ENCODE measurements at places on chromosomes 16 and 17.

DNA sequence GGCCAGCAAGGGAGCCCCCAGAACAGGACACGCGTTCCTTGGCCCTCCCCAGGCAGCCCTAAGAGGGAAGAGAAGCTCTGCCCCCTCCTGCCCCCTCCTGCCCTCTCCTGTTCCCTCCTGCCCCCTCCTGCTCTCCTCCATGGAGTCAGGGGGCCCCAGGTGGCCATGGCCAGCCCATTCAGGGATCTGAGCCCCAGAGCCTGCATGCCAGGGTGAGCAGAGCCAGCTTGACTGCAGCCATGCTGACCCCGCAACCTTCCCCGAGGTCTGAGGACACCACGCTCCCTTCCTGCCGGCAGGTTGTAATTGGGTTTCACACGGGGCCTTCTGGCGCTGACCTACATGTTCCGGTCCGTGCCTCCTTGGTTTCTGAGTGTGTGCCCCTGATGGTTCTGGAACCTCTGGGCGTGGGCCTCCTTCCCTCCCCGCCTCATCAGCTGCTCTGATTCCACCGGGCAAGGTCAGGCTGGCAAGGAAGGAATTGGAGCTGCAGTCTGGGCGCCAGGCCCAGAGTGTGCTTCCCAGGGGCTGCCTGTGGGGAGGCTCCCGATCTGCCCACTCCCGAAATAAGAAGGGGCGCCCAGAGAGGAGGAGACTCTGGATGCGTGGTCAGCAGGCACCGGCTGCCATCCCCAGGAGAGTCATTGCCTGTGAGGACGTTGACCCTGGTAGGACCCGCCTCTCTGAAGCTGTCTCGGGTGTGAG, 23.7 kb upstream of the NPTX1 start:
- DNase-seq = no peak

DNA sequence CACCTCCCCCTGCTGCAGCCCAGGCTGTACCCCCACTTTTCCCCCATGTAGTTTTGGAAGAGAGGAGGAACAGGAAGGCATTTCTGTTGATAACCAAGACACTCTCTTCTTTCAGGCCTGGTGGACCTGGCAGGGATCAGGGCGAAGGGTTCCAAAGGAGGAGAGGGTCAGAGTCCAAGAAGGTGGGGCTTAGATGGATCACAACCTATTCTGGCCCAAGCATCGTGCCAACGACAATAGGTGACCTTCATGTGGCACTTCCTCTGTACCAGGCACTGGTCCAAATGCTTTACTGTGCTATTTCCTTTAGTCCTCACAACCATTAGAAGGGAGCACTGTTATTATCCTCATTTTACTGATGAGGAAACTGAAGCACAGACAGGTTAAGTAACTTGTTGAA, 84.3 kb downstream of the TMEM132E start:
- DNase-seq = no peak

DNA sequence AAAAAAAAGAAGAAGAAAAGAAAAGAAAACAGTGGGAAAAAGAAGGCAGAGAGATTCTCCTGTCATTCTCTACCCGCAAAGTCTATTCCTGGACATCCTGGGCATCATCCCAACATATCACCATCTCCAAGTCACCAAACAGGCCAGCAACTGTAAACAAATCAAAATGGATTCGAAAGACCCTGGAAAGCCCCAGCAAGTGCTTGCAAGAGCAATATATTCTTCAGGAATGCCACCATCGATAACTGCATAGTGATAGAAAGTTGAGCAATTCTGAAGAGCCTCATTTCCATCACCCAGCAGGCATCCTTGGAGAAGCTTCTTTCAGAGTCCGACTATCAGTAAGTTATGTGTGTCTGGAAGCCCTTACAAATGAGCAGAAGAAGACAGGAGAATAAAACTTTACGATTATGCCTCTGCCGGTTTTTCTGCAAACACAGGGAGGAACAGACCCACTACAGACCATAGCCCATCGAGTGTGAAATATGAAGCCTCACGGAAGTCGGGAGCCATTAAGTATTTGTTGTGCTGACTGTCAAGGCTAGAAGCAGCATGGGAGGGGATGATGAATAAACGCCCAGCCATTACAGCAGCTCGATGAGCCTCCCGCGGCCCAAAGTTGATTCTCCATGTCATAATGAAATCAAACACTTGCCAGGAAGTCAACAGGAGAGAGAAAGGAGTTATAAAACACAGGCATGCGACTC, 64.5 kb upstream of the SEC14L1 start:
- DNase-seq = no peak

GRCh38 chr17:42361781-42362186, 26.5 kb downstream of the STAT3 start:
- DNase-seq = no peak

- no peak for DNase-seq
Observed at GRCh38 chr16:53542283-53542682, 39.3 kb upstream of the AKTIP start.

DNA sequence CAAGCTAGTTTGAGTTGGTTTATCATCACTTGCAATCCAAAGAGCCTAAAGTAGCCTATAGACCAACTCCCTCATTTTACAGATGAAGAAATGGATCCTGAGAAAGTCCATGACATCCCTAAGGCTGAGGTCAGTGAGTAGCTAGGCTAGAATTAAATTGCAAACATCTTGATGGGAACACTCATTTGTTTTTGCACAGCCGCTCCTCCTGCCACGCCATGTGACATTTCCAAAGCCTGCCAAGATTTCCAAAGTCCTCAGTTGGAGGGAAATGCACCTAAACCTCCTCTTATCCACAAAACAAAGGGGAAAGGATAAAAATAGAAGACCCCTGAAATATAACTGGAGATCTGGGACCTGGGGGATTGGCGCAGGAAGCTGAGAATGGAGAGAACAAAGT, 15.0 kb downstream of the TMEM92 start:
- no peak for DNase-seq

All from esophagus squamous epithelium (tissue), 5 donors.